ENCODE measurements at places on chromosomes 2 and 18. TPM values are rescaled to one million over a fixed set of nuclear protein-coding genes. Genes with fewer than 3 reads are reported as not detected.
A peak's percentile ranks its signal among the peaks of the same experiment; 100 is the strongest.

ASB18 gene
- not detected for total RNA-seq

AGBL5 gene
- total RNA-seq = 73.8 TPM

ANKRD53 gene
- 0.97 TPM for total RNA-seq

GAD1 gene
- 20.8 TPM for total RNA-seq

CAPN13 gene
- total RNA-seq = 28.0 TPM

RFTN2 gene
- total RNA-seq = 0.47 TPM

TUBA3E gene
- not detected for total RNA-seq

GRCh38 chr18:63421514-63421913 is 762 bp downstream of the VPS4B start:
- DNase-seq = no peak

GRCh38 chr2:205915130-205915524 is 170.8 kb downstream of the INO80D start:
- no peak for DNase-seq

GRCh38 chr2:207226243-207226642 is 60.5 kb upstream of the KLF7 start:
- no peak for DNase-seq

- DNase-seq = peak; percentile 65
These were observed 84.3 kb upstream of the MAP4K4 start for GRCh38 chr2:101613056-101613704.

DNA sequence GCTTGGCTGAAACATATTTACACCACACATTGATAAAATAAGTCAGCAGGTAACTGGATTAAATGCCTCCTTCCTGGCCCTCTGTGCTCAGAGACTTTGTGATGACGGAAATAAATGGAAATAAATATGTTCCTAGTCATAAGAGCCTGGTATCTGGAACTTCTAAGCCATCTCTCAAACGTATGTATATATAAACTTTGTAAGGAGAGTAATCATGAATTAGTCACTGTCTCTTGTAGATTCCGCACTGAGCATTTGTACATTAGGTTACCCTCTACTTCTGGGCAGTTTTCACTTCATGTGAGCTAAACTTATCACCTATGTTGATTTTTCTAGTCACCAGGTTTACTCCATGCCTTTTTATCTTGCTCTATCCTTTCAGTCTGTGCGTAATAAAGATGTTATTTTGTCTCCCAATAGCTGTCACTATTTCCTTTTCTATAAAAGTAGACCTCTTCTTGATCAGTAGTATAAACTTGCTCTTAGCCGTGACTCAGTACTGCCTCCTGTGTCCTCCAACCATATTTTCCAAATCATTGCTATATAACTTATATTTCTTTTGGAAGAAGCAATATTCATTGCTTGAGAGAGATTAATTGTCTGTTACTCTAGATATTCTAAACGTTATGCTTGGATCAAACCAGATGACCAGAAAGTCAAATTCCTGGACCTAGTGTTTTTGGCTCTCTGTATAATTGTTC is 53.2 kb downstream of the FEZ2 start:
- DNase-seq = no peak

DNA sequence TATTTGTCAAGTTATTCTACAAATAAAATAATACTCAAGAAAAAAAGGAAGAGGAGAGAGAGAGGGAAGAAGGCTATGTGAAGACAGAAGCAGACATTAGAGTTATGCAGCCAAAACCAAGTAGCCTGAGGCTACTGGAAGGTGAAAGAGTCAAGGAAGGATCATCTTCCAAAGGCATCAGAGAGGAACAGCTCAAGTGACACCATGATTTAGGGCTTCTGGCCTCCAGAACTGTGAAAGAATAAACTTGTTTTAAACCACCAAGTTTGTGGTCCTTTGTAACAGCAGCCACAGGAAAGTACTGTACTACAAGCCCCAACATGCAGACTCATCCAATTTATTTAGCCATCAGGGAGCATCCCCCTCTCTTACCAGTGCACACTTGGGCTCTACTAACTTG is 788.5 kb upstream of the LRRTM1 start:
- no peak for DNase-seq

- DNase-seq = peak; percentile 87
These were observed 58.9 kb upstream of the GATA6 start for GRCh38 chr18:22110461-22110924.

DNA sequence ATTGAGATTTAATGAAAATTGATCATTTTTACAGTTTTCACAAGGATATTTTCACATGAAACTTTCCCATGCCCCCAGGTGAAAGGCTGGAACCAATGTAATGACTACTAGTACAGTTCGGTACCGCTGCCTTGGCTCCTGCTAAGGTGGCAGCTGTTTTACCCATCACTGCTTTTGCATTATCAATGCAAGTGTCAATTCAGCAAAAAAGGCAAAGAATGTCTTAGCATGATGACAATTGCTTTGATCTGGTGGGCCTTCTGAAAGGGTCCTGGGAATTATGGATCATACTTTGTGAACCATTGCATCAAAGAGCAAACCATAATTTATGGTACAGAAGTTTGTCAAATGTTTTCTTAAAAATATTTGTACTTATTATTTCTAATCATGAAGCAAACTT is 107.2 kb downstream of the KYNU start:
- DNase-seq = no peak

- no peak for DNase-seq
These were observed 49.2 kb downstream of the MYOM1 start for GRCh38 chr18:3170441-3171161.

DNA sequence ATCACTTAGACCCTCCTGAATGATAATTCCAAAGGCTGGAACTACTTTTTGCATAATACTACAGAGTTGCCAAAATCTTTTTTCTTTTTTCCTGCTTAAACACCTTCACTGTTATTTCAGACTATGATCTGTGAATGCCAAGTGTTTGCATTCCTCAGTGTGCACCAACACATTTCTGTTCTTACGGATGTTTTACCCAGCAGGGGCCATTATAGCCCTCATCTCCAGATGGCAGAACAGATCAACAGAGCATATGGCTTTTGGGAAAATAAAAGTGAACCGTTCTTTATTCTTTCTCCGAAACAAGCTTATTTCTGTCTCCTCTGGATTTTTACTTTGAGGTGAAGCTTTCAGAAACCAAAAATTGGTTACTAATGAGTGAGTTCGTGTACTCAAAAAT is 1226.6 kb upstream of the FAM98A start:
- no peak for DNase-seq

- DNase-seq = no peak
These were observed 338.3 kb downstream of the ALK start for GRCh38 chr2:29583104-29583503.

GRCh38 chr2:192051533-192051932 is 143.2 kb downstream of the TMEFF2 start:
- DNase-seq = no peak

DNA sequence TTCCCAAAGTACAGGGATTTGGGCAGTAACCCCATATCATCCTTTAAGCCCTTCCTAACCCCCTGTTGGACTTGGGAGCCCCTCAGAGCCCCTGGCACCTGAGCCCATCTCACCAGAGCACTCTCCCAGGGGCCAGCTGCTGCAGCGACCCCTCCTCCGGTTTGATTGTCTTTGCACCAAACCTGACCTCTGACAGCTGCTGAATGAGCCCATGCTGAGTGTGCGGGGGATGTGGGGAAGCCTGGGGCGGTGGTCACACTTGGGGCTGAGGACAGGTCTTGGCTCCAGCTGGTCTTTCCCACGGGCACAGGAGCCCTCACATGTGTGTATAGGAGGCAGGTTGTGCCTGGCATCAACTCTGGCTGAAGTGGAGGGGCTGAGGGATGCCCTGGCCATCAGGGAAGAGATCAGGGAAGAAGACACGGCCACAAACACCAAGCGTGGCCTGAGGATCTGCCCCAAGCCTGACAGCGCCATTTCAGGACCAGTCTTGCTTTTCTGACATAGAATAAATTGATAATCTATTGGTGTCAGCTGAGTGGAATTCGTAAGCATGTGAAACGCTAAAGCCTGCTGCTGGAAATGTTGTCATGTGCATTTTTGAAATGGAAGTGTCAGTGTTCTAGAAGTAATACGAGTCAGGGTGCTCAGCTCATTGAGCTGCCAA is 102.4 kb downstream of the ACKR3 start:
- peak; percentile 33 for DNase-seq

DNA sequence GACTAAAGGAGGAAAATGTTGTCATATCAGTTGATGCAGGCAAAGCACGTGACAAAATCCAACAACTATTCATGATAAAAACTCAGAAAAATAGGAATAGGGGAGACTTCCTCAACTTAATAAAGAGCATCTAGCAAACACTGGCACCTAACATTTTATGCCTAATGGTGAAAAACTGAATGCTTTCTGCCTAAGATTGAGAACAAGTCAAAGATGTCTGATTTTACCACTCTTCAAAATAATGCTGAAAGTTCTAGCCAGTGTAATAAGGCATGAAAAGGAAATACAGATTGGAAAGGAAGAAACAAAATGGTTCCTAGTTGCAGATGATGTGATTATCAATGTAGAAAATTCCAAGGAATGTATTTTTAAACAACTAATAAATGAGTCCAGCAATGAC is 58.4 kb downstream of the SMAD4 start:
- DNase-seq = no peak

- DNase-seq = no peak
These were observed 1354.8 kb upstream of the CDH2 start for GRCh38 chr18:29531746-29532145.

- no peak for DNase-seq
These were observed 26.2 kb upstream of the SPOPL start for GRCh38 chr2:138475277-138475776.

- DNase-seq = no peak
These were observed 214.5 kb upstream of the CTAGE1 start for GRCh38 chr18:22632191-22632590.

DNA sequence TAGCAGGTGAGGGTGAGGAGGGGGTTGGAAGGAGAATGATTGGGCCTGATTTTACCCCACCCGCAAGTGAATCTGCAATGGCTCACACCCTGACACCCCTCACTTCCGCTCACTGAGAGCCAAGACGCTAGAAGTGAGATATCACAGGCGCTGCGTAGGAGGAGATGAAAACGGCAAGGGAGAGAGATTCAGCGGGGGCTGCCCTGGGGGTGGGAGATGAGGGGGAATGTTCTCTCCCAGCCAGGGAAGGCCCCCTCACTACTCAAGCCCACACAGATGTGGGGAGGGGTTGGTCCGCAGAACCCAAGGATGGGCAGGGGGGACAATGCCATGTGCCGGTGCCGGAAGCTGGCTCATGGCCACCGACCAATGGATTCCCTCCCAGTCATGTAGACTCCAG is 32.9 kb downstream of the LOXHD1 start:
- no peak for DNase-seq

Data from endodermal cell (in vitro differentiated cells).